ENCODE measurements at places on chromosomes 3 and 15.

GRCh38 chr3:41489231-41489630 is 289.9 kb downstream of the CTNNB1 start:
- DNase-seq = no peak

- DNase-seq = no peak
Observed at GRCh38 chr15:39125904-39126303, 455.0 kb upstream of the THBS1 start.

DNA sequence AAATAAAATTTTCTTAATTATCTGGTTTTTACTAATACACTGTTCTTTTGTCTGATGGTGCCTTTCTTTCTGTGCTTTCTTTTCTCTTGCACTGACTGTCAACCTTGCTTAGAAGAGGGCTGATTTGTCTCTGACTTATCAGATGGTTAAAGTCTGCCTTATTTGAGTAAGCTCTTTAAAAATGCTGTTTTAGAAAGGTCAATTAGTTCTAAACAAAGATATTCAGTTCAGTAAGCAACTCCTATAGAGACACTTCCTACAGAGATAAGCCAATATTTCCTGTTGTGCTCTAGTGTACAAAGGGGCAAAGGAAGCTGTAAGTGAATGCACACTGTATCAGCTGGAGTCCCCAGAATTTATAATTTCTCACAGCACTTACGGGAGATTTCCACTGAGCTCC is 153.4 kb upstream of the TSPAN3 start:
- DNase-seq = no peak

DNA sequence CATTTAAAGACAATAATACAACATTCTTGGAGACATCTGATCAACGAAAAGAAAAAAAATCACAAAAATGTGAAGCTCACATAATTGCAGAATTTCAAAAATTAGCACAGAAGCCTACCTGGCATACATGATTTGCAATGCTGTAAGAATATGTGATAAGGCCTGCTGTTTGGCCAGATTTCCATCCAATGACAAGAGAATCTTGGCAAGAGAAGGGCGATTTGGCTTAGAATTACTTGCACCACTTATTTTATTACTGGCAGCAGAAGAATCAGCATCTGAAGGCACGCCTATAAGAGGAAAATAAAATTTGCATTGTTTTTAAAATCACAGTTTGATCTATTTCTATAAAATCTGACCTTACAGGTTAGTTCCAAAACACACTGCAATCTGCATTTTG is 70.3 kb upstream of the OCA2 start:
- DNase-seq = no peak

DNA sequence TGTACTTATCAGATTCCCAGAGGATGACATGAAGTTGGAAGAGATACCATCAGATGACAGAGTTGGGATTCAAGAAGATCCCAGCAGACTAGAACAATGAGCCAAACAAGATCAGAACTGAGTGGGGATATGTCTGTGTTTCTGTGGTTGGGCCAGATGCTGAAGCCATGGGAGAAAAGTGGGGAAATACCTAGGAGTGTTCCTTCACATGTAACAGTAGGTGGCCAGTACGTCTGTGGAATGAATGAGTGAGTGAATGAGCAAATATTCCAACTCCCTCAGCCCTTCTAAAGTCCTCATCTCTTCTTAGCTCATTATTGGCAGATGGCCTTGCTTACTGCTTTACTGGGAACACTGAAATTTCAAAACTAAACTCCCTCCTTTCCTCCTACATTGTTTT is 32.2 kb upstream of the GREM1 start:
- DNase-seq = no peak

GRCh38 chr3:23856286-23856685 is 50.5 kb downstream of the UBE2E1 start:
- no peak for DNase-seq

GRCh38 chr3:60542995-60543394 is 708.3 kb downstream of the FHIT start:
- no peak for DNase-seq

Measured in NCI-H1092 (cell line).